ENCODE measurements at places on chromosomes 13 and 19.
A peak's percentile ranks its signal among the peaks of the same experiment; 100 is the strongest.

- no peak for DNase-seq
These were observed 140.5 kb downstream of the SLC7A1 start for GRCh38 chr13:29454931-29455481.

DNA sequence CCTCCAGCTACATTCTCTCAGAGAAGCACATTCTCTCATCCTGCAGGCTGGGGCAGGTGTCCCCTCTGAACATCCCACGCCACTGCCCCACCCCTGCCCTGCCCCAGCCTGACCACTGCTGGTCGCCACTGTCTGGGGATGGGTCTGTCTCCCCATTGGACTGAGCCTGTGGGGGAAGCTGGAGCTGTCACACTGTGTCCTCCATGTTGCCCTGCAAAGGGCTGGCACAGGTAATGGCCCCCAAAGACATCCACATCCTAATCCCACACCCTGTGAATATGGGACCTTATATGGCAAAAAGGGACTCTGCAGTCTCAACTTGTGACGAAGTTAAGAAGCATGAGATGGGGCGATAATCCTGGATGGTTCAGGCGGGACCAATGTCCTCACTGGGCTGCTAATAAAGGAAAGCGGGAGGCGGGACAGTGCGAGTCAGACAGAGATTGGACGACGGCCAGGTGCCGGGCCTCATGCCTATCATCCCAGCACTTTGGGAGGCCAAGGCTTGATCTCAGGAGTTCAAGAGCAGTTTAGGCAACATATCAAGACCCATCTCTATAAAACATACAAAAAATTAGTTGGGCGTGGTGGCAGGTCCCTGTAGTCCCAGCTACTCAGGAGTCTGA lies 9.1 kb downstream of the AP2S1 start:
- peak; percentile 68 for DNase-seq

- no peak for DNase-seq
These were observed 2.7 kb downstream of the ADGRE5 start for GRCh38 chr19:14383661-14384555.

GRCh38 chr13:78976696-78977095 lies 317.7 kb upstream of the OBI1 start:
- DNase-seq: no peak

- no peak for DNase-seq
These were observed 63.2 kb downstream of the CCDC70 start for GRCh38 chr13:51924756-51925544.

GRCh38 chr13:103516015-103516795 lies 450.0 kb upstream of the SLC10A2 start:
- no peak for DNase-seq

DNA sequence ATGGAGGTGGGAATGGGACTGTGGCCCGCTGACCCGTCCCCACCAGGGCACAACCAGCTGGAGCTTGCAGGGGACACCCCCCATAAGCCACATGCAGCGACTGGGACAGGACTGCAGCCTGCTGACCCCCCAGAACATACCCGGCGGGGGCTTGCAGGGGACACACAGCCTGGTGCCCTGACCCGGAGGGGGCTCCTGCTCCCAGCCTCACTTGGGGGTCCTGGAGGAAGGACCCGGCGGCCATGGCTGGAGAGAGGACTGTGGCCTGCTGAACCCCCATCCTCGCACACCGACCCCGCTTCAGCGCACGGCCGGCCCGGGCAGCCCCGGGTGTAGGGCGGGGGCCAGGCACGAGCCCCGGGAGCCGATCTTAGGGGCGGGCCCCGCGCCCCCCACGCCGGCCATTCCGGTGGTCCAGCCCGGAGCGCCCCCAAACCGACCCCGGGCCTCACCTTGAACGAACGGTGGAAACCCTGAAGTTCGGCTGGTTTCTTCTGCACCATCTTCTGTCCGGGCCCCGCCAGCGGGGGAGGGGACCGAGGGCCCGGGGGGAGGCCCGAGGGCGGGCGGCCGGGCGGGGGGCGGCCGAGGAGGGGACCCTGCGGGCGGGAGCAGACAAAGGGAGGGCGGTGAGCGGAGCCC lies 574 bp downstream of the MKNK2 start:
- no peak for DNase-seq

DNA sequence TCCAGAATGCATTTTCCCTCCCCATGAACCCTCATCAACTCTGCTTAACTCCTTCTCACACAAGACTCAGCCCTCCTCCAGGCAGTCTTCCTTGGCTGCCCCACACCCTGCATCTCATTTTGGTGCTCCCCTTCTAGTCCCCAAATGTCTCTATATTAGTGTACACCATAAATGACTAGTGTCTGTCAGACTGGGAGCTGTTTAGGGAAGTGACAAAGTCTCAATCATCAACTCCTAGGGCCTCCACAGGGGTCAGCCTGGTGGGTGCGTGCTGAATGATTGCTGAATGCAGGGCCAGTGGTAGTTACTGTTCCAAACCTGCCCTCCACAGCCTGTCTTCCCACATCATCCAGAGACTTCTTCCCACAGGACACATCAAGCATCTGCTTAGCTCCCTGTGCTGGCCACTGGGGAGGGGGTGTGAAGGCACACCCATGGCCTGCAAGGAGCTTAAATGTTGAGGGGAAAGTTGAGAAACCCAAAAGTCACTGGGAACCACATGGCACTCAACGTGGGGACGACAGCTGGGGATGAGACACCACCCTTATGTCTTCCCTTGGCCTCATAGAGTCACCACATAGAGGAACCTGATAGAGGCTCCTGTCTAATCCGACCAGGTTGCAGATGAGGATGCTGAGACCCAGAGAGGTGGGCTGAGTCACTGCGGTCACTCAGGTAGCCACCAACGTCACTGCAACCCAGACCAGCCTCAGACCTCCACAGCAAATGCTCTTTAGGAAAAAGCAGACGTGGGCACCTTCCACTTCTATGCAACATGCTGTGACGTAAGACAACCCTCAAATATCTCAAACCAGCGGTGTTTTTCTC lies 79.3 kb upstream of the TM9SF2 start:
- DNase-seq: no peak

DNA sequence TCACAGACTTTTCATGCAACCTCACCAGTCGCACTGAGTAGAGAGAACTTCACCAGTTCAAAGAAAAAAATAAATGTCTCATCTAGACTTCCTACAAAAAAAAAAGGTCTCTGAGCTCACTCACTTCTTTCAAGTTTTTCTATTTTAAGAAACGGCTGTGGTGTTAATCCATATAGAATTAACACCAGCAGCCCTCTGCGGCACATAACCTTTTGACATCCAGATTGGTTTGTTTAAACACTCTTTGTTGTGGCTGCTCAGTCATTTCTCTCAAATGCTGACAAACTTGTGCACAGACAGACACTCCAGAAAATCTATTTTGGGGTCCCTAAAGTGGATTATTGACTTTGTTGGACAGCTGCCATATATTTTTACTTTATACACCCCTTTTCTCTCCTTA lies 874.9 kb downstream of the EFNB2 start:
- DNase-seq: no peak

GRCh38 chr13:90995614-90996013 lies 351.9 kb upstream of the MIR17HG start:
- DNase-seq: no peak

- DNase-seq: peak; percentile 27
These were observed 46.2 kb downstream of the CDK8 start for GRCh38 chr13:26300140-26300539.
